Fibroblast of skin of left biceps (primary cell): ENCODE measurements at places on chromosomes 11 and 22.

GRCh38 chr11:91922846-91923245, 301.8 kb upstream of the FAT3 start:
- DNase-seq: no peak

DNA sequence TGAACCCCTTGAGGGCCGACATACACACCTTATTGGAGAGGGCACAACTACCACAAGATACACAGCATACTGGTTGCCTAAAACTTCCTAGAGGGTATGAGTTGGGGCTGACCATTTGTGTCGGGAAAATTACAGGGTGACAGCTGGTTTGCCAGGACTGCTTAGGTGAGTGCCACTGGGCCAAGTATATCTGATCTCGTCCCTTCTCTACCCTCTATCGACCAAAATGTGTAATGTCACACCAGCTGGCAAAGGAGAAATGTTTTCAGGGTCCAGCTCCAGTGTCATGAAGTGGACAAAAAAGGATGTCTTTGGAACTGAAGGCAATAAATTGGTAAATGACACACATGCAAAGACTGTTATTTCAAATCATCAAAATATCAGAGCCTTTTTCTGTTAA, 126.1 kb downstream of the PGR start:
- DNase-seq: no peak

DNA sequence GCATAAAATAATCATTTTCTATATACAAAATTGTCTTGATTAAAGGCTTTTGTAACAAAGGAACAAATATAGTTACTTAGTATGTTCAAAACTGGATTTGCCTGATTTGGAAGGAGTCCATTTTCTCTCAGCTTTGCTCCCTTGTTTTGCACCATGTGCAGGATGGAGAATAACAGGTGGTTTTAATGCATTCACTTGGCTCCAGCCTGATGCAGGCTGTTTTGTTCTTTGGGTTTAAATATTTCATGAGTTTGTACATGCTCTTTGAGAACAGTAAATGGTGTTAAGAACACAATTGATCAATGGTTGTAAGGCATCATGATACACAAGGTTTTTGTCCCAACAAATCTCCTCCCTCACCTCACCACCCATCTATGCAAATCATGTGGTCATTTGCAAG, 886.9 kb upstream of the CCDC90B start:
- DNase-seq: no peak

DNA sequence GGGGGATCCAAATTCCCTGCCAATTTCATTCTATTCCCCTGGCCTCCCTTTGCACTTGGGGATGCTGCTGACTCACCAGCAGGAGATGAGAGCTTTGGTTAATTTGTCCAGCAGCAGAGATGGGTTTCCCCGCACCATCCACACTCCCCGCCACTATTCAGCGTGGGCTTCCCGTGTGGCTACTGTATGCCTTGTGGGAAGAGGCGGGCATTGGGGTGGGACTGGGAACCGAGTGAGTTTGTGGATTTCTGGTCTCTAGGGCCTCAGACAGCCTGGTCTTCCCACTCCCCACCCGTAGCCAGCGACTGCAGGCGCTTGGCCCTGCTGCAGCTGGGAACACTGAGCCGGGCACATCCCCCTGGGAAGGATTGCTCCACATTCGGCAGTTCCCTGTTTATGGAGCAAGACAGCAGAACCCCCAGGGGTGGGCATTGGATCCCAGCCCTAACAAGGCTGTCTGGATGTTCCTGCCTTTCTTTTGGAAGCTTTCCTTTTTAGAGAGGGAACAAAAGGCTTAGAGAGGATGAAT, 23.4 kb downstream of the KIAA1671 start:
- no peak for DNase-seq

DNA sequence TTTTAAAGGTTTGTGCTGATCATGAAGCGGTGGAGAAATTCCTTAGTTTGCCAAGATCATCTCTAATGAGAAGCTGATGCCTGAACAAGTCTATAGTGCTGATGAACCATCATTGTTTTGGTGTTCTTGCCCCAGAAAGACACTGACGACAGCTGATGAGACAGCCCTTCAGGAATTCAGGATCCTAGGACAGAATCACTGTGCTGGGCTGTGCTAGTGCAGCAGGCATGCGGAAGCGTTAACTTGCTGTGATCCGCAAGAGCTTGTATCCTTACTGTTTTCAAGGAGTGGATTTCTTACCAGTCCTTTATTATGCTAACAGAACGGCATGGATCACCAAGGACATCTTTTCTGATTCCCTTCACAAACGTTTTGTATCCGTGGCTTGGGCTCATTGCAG, 104.1 kb downstream of the TBC1D22A start:
- DNase-seq: peak; percentile 68

GRCh38 chr11:61082931-61083531, 19.3 kb upstream of the CD5 start:
- no peak for DNase-seq

- no peak for DNase-seq
Observed at GRCh38 chr11:118885319-118885718, 1.6 kb downstream of the CXCR5 start.

DNA sequence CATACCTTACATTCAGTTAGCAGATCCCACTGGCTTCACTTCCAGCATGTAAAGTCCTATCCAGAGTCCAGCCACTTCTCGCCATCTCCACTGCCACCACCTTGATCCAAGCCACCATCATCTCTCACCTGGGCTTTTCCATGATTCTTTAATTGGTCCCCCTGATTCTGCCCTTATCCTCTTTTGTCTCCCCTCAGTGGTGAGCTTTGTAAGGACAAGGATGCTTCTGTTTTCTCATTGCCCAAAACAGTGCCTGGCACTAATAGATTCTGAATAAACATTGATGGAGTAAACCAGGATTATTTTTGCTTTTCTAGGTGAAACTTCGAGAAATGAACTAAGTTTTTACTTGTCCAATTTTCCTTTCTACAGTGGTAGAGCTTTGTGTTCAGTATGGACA, 4.4 kb downstream of the POLA2 start:
- no peak for DNase-seq

- no peak for DNase-seq
Observed at GRCh38 chr11:15988693-15989231, 367.6 kb downstream of the SOX6 start.

GRCh38 chr11:64090806-64091516, 55.2 kb downstream of the FLRT1 start:
- DNase-seq: peak; percentile 45

DNA sequence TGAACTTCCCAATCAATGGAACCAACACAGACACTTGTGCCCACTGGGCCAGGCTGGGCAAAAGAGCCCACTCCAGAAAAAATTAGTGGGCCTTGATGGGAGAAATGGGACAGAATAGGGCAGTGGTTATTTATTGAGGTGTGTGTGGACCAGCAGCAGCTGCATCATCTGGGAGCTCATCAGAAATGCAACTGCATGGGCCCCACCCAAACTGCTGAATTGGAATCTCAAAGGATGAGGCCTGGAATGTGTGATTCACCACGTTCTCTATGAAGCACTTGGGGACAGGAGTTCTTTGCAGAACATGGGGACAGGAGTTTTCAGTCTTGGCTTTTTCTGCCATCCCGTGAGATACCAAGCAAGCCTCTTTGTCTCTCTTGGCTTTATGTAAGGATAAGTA, 255.6 kb upstream of the PLET1 start:
- DNase-seq: no peak
